Foreskin melanocyte (primary cell): ENCODE measurements at places on chromosomes 3 and 15.

- no peak for DNase-seq
Observed at GRCh38 chr3:112650482-112650881, 9.5 kb upstream of the CCDC80 start.

DNA sequence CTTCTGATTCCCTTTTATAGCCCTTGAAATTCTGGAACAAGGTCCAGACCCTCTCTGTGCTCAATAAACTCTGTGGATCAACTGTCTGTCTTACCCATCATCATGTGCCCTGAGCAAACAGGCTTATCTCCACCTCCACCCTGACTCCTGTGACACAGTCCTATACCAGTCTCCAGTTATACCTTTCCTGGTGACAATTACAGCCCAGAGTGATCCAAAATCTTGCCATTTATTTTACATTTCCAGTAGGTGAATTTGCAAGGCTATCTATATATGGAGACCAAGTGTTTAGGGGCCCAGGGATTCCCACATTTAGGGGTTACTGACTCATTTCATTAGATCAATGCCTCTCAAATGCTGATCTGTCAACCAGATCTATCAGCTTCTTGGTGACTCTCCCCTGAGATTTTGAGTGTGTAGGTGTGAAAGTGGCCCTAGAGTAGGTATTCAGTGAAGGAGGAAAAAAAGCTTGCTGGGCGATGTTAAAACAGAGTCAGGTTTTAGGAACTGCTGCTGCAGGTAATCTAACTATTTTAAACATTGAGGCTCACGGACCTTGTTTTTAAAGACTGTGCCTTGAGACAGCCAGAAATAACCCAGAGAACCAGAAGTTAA lies 229.6 kb upstream of the WNT5A start:
- no peak for DNase-seq

- DNase-seq, result peak; percentile 43
Observed at GRCh38 chr3:69161587-69162307, 39.4 kb upstream of the LMOD3 start.

GRCh38 chr3:155308831-155309230 lies 15.3 kb upstream of the STRIT1 start:
- no peak for DNase-seq

DNA sequence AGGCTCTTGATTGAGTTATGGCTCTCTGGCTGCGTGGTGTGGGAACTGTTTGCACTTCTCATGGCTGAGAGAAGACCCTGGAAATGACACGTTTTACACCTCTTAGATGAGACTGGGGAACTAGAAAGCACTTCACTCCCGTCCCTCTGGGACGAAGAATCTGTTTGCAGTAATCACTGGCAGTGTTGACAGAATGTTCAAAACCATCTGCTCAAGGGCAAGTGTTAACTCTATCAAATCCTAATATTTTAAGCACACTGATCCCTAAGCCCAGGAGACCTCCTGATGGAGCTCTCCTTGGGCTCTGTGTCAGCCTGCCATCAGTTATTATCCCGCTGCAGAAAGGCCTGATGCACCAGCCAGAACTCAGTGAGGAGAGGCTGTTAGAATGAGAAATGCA lies 323.8 kb upstream of the DNAJC19 start:
- no peak for DNase-seq

DNA sequence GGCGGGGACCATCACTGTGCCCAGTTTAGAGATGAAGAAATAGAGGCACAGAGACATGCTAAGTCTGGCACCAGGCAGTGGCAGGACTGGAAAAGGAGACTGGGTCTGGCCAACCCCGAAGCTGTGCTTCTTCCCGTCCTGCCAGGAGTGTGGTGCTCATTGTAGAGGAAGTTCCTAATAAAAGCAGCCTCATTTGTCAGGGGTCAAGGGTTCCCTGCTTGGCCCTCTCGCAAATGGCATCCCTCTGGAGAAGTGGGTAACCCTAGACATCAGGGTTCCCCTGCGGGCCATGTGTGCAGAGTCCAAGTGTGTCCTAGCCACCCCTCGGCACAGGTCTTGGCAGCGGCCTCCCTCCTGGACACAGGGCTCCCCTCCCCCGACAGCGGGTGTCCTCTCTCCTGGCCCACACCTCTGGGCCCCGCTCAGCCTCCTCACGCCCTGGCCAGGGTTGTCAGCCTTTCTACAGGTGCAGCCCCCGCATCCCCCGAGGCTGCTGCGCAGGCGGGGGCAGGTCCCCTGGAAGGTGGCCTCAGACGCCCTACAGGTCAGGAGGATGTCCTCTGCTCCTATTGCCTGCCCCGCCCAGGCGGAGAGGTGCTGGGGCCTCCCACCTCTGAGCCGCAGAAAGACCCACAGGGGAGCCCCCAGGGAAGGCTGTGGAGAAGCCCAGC lies 61.8 kb upstream of the PRR20G start:
- DNase-seq, result no peak

DNA sequence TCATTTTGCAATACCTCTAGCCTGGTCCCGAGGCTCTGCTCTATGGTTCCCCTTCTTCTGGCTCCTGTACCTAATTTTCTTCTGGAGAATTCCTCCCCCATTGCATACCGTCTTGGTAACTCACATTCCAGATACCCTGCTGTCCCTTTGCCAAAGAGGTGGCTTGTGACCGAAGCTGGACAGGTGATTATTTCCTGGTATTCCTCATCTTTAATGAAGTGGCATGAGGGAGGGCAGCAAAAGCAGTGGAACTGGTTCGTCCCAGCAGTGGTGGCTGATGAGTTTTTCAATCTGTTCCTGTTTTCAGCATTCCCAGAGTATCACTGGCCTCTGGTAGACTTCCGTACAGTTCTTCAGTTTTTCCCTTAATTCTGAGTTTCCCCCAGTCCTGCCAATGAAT lies 186.2 kb upstream of the CADPS start:
- DNase-seq, result no peak

GRCh38 chr3:62159709-62160092 lies 213.6 kb downstream of the FEZF2 start:
- no peak for DNase-seq

DNA sequence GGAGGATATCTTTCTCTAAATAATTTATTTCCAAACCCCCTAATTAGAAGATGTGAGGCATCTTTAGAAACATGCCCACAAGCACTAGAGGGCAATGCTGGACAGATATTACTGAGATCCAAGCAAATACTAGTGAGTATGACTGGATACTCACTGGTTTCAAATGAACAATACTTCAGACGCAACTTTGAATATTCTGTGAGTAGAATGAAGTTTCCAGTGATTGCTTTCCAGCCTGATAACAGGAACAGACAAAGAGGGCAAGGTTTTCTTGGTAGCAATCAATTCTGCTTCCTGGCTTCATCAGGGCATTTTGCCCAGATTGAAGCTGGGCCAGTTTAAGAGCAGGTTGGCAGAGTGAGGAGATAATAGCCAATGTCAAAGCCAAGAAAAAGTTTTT lies 442.6 kb upstream of the PDZRN3 start:
- DNase-seq, result peak; percentile 3

DNA sequence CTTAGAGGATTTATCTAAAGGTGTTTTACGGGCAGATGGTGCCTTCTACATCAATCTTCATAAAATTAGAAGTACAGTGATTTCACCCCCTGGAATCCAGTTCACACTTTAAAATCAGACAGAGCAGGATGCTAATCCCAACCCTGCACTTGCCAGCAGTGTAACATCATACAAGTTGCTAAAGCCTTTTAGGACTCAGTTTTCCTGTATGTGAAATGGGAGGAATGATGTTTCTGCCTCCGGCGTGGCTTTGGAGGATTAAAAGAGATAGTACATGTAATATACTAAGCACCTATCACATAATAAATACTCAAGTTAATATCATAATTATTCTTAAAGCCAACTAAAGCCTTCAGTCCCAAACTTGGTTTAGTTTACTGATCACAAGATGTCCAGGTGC lies 257.2 kb upstream of the THBS1 start:
- no peak for DNase-seq

GRCh38 chr3:50472958-50473357 lies 30.5 kb downstream of the CACNA2D2 start:
- no peak for DNase-seq

DNA sequence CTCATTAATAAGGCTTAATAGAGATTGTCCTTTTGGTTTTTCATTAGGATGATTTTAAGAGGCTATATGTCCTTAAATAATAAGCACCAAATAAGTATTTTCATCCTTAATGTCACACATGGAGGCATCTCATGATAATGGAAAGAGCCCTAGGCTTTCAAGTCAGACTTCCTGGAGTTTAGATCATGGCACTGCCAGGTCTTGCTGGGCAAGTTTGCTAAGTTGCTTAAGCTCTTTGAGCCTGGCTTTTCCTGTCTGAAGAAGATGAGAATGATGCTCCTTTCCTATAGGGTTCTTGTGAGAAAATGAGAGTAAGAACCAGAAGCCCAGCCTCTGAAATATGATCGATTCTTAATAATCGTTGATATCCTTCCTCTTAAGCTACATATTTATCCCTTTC lies 23.4 kb upstream of the P2RY12 start:
- no peak for DNase-seq

DNA sequence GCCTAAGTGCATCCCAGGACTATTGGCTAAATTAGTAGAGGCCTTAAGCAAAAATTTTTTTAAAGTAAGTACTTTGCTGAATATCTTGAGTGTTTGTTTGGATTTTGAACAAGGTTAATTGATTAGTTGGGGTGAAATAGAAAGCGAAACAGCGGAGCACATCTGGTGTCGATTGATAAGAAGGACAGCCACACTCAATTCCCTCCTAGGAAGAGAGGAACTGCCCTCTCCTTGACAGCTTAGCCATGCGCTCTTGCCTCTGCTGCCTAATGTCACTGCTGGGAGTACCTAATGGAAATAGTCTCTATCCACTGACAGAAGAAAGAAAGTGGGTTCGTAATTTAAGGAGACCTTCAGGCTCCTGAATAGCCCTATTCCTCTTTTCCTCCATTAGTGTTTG lies 943.6 kb downstream of the DIPK2A start:
- no peak for DNase-seq

GRCh38 chr3:152511904-152512303 lies 243.2 kb downstream of the MBNL1 start:
- DNase-seq, result no peak

- no peak for DNase-seq
Observed at GRCh38 chr3:58858126-58858525, 191.6 kb upstream of the FAM3D start.

- no peak for DNase-seq
Observed at GRCh38 chr3:133295199-133295901, 104.5 kb upstream of the BFSP2 start.

DNA sequence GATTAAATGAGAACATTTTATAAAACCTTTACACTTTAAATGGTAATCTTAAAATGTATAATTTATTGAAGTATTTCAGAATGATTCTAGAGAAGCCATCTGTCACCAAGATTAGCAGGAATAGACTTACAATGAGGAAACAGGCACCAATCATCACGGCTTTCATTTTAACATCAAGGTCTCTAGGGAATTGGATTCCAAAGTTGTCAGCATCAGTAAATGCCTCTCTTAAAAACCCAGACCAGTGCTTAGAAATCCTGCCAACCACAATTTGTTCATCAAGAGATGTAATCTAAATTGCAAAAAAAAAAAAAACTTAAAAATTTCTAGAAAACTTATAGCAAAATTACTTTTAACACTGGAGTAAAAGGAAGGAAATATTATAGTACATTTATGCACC lies 20.3 kb downstream of the PLSCR2 start:
- DNase-seq, result no peak

GRCh38 chr3:195172039-195172684 lies 98.8 kb downstream of the XXYLT1 start:
- DNase-seq, result no peak

GRCh38 chr3:113719758-113720157 lies 23.3 kb upstream of the USF3 start:
- DNase-seq, result no peak

DNA sequence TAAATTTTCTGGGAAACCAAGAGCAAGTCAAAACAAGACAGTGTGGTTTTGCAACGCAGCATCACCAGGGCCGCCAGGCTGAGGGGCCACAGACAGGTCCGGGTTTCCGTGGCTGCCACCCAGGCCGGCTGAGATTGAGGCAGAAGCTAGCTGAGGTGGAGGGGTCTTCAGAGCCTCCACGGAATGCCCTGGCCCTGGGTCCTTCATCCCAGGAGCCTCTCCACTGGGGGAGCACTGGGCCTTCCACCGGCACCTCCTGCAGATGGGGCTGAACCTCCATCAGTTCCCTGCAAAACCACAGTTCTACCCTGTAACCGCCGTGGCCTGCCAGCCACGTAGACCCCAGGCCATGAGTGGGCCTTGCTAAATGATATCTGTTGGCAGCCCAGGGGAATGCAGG lies 152.7 kb downstream of the CHSY1 start:
- no peak for DNase-seq

DNA sequence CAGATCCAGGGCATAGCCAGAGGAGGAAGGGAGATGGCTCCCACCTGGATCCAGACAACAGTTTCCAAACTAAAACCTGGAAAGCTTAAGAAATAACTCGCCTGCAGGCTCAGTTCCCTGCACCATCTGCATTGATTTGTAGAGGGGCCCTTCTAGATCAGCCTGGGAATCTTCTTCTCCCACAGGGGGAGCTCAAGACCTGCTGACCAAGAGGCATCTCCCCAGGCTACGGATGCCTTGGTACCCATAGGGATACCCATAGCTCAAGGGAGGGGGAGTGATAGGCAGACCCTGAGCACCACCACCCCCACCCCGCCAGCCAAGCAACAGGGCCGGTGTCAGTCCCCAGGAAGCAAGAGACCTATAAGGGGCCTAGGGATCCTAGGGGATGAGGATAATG lies 28.0 kb upstream of the DCLK3 start:
- no peak for DNase-seq

DNA sequence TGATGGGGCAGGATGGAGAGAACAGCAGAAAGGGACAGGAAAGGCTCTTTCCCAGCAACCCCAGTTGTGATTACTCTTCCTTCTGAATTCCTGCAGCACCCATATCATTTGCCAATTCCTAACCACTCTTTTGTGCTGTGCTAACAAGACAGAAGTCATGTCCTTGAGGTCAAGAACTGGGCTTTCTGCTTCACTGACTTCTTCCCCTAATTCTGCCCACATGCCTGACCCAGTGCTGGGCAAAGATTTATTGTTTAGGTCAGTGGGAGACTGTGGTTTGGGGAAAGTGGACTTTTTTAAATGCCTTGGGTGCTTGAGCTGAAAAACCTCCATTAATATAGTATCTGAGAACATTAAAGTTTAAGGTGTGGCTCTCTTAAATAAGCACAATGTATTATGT lies 4.2 kb upstream of the EFCAB12 start:
- DNase-seq, result no peak

DNA sequence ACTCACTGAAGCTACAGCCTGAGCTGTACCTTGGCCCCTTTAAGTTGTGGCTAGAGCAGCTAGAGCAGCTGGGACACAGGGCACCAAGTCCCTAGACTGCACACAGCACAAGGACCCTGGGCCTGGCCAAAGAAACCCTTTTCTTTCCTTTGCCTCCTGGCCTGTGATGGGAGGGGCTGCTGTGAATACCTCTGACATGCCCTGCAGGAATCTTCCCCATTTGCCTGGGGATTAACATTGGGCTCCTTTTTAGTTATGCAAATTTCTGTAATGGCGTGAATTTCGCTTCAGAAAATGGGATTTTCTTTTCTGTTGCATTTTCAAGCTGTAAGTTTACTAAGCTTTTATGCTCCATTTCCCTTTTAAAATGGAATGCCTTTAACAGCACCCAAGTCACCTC lies 611.2 kb upstream of the ARPP21 start:
- no peak for DNase-seq
